ENCODE measurements at places on chromosomes 11 and 22.

GRCh38 chr22:41417622-41418390 is 28.8 kb downstream of the TOB2 start:
- DNase-seq = peak; percentile 69

GRCh38 chr11:28708075-28708474 is 599.9 kb downstream of the METTL15 start:
- DNase-seq = no peak

- no peak for DNase-seq
Measured at GRCh38 chr11:613369-613968, 2.3 kb downstream of the IRF7 start.

DNA sequence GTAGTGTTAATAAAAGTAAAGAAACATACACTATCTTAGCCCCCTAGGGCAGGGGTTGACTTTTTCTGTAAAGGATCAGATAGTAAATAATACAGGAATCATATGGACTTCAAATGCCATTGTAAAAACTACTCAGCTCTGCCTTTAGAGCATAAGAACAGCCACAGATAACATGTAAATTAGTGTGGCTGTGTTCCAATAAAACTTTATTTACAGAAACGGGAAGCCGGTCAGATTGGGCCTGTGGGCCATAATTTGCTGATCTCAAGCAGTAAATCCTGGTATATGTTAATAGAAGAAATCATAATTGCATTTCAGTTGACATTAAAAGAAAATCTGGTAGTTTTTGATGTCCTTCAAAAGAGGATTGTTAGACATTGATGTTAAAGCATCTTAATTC is 76.5 kb downstream of the ZC3H12C start:
- no peak for DNase-seq

- no peak for DNase-seq
Measured at GRCh38 chr11:72599325-72600117, 74.7 kb downstream of the PDE2A start.

GRCh38 chr22:50483977-50484853 is 2.4 kb upstream of the MIOX start:
- no peak for DNase-seq

DNA sequence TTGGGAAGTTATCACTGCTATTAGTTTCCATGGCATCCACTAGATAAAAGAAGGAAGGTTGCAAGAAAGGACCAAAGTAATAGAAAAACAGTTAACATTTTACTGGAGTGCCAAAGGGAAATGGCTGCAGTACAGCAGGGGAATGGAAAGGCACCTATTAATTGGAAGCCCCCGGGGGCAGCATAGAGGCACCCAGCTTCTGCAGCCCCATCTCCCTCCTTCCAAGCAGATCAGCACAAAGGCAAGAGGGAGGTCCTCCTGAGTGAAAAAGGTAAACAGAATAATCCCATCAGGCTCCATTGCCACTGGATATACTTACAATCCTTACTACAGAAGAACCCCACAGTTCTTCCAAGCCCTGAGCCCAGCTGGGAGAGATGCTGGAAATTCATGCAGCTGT is 887.1 kb downstream of the DLG2 start:
- no peak for DNase-seq

DNA sequence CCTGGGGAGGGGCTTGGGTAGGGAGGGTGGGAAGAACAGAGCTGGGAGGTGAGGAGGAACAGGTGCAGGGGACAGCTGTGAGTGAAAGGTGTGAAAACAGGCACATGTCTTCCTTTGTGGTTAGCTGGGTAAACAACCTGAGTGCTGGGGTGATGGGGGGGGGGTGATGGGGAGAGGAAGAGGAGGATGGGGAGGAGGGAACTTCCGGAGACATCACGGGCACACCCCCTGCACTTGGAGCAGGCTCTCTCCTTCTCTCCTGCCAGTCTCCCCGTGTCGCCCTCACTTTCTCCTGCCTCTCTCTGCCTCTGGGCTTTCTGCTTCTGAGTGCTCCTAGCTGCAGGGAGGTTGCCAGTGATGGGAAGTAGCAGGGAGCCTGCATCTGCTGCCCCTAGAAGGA is 8.8 kb downstream of the CXCR5 start:
- no peak for DNase-seq

GRCh38 chr11:32466279-32466915 is 31.1 kb upstream of the WT1 start:
- no peak for DNase-seq

- DNase-seq = no peak
Measured at GRCh38 chr11:109309153-109309552, 112.8 kb upstream of the C11orf87 start.

DNA sequence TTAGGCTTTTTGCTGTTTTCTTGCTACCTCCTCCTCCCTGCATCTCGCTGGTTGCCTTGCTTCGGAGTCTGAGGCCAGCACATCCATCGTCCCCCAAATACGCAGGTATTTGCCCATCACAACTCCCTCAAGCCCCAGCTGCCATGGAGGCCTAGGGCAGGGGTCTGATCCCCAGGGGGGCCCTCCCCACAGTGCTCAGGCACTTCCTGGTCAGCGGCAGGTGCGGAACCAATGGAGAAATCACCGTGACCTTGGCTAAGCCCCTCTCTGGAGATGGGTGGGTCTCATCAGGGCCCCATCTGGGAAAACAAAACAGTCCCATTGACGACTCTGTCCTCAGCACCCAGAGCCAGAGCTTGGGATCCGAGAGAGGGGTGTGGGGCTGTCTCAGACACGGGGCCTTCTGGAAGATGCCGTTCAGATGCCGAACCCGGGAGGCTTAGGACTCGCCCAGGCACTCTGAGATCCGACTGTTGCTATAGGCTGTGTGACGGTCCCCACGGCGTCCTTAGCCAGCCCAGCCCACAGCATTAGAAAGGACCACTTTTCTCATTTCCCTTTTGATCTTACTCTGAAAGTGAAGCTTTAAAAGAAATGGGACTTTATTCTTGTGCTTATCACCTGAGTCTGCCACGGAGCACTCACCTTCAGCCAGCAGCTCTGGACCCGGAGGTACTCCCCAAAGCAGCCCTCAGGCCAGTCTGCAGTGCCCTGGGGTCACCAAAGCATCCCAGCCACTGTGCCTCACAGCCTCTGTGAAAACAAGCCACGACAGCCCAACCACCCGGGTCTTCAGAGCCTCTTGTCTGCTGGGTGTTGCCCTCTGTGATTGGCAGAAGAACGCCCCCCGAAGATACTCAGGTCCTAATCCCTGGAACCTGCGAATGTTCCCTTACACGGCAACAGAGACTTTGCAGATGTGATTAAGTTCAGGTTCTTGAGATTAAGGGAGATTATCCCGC is 61.2 kb upstream of the SLC22A12 start:
- no peak for DNase-seq

GRCh38 chr11:13045734-13046133 is 36.6 kb downstream of the RASSF10 start:
- no peak for DNase-seq

DNA sequence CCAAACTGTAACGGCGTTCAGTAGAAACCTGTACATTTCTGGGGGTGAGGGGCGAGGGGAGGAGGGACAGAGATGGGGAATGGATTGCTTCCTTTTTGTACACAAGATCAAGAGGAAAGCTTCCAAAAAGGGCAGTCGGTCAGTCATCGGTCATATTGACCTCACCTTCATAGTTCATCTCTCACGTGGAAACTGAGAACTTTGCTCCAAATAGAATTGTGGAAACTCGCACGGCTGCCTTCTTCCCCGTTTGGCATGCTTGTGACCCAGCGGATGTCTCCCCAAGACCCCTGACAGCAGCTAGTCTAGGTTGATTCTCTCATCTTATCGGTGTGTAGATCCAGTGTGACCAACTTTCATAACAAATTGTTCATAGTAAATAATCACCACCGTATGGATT is 47.6 kb downstream of the KCNC1 start:
- DNase-seq = no peak

DNA sequence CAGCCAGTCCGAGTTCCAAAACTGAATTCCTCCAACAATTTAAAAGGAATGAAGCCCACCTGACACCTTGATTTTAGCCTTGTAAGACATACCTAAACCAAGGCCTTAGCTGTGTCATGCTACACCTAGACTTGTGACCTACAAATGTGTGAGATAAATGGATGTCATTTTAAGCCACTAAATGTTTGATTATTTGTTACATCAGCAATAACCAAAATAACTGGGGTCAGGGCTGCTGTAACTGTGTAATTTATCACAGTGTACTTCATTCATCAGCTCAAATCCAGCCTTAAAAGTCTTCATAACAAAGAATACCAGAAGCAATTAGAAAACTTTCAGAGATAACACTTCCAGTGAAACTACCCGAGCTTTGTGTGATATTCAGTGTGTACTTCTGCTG is 673.0 kb upstream of the ANO3 start:
- no peak for DNase-seq

GRCh38 chr22:38347181-38347943 is 30.1 kb upstream of the CSNK1E start:
- DNase-seq = no peak

GRCh38 chr22:17086296-17086695 is 1.5 kb downstream of the IL17RA start:
- no peak for DNase-seq

DNA sequence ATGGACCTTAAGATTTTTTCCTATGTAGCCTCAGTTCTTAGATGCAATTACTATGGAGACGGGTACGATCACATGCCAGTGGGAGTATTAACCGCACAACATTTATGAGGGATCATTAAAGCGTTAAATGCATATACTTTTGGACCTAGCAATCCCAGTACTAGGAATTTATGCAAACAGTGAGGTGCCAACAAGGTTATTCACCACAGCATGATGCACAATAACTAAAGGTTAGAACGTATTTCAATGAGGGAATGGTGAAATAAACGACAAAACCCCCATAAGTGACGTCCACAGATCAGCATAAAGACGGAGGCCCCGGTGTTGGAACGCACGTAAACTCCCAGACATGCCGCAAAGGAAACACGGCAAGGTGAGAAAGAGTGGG is 539 bp downstream of the SIRT3 start:
- no peak for DNase-seq

GRCh38 chr11:115887727-115888126 is 383.5 kb upstream of the CADM1 start:
- no peak for DNase-seq

- no peak for DNase-seq
Measured at GRCh38 chr11:73542175-73542574, 55.7 kb downstream of the FAM168A start.

GRCh38 chr11:623999-624704 is 603 bp downstream of the CDHR5 start:
- DNase-seq = no peak

DNA sequence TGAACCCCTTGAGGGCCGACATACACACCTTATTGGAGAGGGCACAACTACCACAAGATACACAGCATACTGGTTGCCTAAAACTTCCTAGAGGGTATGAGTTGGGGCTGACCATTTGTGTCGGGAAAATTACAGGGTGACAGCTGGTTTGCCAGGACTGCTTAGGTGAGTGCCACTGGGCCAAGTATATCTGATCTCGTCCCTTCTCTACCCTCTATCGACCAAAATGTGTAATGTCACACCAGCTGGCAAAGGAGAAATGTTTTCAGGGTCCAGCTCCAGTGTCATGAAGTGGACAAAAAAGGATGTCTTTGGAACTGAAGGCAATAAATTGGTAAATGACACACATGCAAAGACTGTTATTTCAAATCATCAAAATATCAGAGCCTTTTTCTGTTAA is 126.1 kb downstream of the PGR start:
- DNase-seq = no peak

GRCh38 chr11:17796154-17796553 is 61.6 kb downstream of the KCNC1 start:
- DNase-seq = no peak

- no peak for DNase-seq
Measured at GRCh38 chr22:37267661-37268413, 14.5 kb upstream of the CYTH4 start.

GRCh38 chr22:30266445-30267381 is at the start of gene OSM:
TSS of gene OSM (minus strand) at chr22:30266851. CDS start at chr22:30266799, 52 bp downstream.
- DNase-seq = peak; percentile 13
